ENCODE measurements at places on chromosomes 13 and 19. TPM values are rescaled to one million over a fixed set of nuclear protein-coding genes. Genes with fewer than 3 reads are reported as not detected.

Gene ZNF681
- 1.7 TPM for total RNA-seq

Gene CD33
- total RNA-seq: not detected

DNA sequence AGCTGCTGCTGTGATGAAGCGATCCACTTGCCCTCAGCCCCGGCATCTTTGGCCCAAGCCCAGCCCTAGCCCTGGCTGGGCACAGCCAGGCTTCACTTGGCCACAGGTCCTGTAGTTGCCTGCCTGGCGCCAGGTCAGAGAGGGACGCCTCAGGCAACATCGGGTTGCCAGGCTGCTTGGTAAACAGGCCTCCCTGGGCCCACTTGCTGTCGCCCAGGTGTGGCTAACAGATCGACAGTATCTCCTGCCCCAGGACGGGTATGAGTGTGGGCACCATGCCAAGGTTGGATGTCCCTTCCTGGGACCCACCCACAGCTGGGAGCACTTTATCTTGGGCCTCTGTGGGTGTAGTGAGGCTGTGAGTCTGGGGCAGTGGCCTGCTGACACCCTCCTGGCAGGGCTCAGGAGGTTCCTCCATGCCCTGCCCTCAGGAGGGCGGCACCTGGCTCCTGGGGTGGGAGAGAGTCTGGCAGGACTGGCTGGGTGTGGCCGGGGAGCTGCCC lies 27.8 kb downstream of the CARM1 start:
- DNase-seq: peak; percentile 45

DNA sequence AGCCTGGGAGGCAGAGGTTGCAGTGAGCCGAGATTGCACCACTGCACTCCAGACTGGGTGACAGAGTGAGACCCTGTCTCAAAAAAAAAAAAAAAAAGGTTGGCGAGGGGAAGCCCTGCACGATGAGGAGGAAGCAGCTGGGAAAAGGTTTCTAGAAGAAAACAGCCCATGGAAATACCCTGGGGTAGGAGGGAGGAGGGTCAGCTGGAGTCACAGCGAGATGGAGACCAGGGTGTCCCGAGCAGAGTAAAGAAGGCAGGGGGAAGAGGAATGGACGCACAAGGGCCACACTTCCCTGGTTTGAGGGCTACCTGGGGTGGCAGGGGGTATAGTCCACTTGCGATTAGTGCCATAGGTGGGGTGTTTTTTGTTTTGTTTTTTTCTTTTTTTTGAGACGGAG lies 6.4 kb downstream of the KANK3 start:
- DNase-seq: no peak
